CD8-positive, alpha-beta memory T cell (primary cell): ENCODE measurements at places on chromosomes 12 and 14.

DNA sequence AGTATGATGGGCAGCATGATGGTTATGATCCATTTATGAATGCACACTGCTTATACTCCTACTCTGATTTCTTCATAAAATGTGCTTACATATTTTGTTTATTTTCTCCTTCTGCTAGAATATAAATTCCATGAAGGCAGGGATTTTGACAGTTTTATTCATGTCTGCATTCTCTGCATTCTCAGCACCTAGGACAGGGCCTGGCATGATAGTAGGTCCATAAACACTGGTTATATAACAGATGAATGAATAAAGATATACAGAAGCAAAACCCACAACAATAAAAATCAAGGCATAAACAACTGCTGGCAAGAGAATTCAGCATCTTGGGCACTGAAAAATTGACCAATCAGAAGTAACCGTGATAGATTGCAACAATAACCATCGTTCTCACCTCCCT, 115.4 kb downstream of the WIF1 start:
- no peaks in the 10 kb centered on the region for H3K4me1 ChIP-seq
- H3K4me3 ChIP-seq: no peak overlapping the region
- no peak overlapping the region for H3K27ac ChIP-seq
- no peak for DNase-seq

GRCh38 chr14:93657875-93658274, 130.4 kb downstream of the PRIMA1 start:
- DNase-seq: no peak
- no peaks in the 10 kb centered on the region for H3K27me3 ChIP-seq
- no peak overlapping the region for H3K4me3 ChIP-seq
- H3K36me3 ChIP-seq: no peaks in the 10 kb centered on the region
- H3K4me1 ChIP-seq: no peaks in the 10 kb centered on the region

DNA sequence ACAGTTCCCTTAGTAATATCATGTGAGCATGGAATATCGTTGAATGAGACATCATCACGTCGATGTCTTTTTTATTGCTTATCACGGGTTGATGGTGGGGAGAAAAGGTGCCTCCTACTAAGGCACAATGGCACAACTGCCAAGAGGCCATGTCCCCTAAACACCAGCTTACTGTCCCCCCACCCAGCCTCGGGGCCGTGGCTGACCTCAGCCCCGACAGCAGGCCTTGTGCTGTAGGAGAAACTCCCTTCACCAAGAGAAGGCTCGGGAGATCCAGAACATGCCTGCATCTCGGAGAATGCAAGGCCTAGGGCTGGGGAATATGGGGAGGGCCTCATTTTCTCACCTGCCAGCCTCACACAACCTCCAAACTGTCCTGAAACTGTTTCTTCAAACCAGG, 22.8 kb downstream of the ZFP36L1 start:
- no peak overlapping the region for H3K27ac ChIP-seq
- no peaks in the 10 kb centered on the region for H3K27me3 ChIP-seq
- no peak overlapping the region for H3K4me3 ChIP-seq
- no peaks in the 10 kb centered on the region for H3K36me3 ChIP-seq
- H3K4me1 ChIP-seq: peaks cover 35% of the 10 kb centered on the region
- DNase-seq: no peak

DNA sequence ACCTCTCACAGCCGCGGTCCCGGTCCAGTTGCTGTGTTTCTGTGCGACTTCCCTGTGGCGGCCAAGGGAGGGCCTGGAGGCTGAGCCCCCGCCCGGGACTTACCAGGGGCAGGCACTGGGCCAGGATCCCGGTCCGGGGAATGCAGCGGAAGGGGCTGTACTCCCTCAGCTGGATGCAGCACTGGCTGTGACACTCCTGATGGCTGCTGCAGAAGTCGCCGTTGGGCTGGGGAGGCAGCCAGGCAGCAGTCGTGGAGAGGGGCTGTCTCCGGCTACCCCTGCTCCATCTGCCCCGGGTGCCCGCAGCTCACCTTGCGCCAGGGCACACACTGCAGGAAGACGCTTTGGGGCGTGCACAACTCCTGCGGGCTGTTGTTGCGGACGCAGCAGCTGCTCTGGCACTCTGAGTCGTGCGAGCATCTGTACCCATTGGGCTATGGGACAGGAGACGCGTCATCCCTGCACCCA, 6.2 kb downstream of the LRCOL1 start:
- peaks cover 5% of the 10 kb centered on the region for H3K27me3 ChIP-seq
- no peaks in the 10 kb centered on the region for H3K36me3 ChIP-seq
- DNase-seq: no peak
- peaks cover 4% of the 10 kb centered on the region for H3K4me1 ChIP-seq
- no peak overlapping the region for H3K4me3 ChIP-seq
- H3K27ac ChIP-seq: no peak overlapping the region

DNA sequence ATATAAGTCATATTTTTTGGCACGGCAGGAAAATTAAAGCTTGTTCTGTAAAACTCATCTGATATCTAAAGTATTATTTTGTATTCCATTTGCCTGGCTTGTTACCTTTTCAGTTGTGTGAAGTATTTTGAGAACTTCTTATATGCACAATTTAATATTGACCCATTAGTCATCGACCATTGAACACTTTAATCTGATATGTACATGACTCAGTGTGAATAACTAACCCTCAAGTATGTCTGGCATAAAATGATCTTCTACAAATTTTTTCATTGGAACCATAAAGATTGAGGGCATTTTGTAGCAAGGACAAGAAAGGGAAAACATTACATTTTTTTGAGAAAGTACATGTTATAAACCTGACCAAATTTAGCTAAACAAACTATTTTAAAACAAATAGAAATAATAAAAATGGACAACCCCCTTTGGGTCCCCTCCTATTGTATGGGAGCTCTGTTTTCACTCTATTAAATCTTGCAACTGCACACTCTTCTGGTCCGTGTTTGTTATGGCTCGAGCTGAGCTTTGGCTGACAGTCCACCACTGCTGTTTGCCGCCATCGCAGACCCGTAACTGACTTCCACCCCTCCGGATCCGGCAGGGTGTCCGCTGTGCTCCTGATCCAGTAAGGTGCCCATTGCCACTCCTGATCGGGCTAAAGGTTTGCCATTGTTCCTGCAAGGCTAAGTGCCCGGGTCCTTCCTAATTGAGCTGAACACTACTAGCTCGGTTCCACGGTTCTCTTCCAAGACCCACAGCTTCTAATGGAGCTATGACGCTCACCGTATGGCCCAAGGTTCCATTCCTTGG, 118.8 kb downstream of the SLC6A15 start:
- no peaks in the 10 kb centered on the region for H3K36me3 ChIP-seq
- no peaks in the 10 kb centered on the region for H3K4me1 ChIP-seq
- no peak overlapping the region for H3K4me3 ChIP-seq
- H3K27me3 ChIP-seq: no peaks in the 10 kb centered on the region
- H3K27ac ChIP-seq: no peak overlapping the region

DNA sequence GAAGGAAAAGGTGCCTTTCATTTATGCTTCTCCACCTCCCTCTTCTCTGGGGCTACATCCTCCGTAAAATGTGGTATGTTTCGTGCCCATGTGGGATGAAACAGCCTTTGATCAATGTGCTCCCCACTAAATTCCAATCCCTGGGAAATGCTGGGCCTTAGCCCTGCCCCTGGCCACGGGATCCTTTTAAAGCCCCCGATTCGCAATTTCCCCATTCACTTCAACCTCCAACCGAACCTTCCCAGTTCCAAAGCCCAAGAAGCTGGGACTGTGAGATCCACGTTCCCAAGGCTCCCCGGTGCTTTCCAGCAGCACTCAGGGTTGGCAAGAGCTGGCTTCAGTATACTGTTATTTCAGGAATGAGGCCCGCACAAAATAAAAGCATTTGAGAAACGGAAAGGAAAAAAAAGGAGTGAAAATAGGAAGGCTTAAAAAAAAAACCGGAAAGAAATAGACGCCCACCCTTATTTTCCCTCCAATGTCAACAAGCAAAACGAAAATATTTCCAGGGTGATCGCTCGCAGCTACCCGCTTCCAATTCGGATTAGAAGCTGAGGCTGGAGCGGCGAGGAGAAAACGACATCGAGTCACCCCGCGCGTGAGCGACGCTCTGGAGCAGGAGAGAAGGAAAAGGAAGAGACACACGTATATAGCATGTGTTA, 1.3 kb upstream of the FOXG1 start:
- no peak for DNase-seq
- no peak overlapping the region for H3K4me3 ChIP-seq
- peak overlapping the region; percentile 59 for H3K27ac ChIP-seq
- H3K4me1 ChIP-seq: no peaks in the 10 kb centered on the region
- H3K36me3 ChIP-seq: no peaks in the 10 kb centered on the region
- peaks cover 11% of the 10 kb centered on the region for H3K27me3 ChIP-seq

DNA sequence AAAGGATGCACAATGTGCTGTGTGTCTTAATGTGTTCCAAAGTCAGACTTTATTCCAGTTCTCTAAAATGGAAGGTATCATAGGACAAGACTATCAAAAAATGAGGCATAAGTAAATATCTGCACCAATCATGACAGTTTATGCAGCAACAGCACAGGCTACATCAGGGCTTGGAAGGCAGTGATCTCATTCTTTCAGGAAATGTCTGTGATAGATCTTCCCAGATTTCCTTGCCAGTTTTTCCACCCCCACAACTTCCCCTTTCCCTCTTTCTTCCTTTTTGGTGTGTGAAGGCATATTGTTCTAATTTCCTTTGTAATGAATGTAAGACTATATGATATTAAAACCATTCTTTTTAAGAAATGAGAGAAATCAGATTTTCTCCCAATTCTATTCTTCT, 326.7 kb downstream of the ATP23 start:
- no peaks in the 10 kb centered on the region for H3K4me1 ChIP-seq
- no peaks in the 10 kb centered on the region for H3K27me3 ChIP-seq
- no peaks in the 10 kb centered on the region for H3K36me3 ChIP-seq
- no peak for DNase-seq

DNA sequence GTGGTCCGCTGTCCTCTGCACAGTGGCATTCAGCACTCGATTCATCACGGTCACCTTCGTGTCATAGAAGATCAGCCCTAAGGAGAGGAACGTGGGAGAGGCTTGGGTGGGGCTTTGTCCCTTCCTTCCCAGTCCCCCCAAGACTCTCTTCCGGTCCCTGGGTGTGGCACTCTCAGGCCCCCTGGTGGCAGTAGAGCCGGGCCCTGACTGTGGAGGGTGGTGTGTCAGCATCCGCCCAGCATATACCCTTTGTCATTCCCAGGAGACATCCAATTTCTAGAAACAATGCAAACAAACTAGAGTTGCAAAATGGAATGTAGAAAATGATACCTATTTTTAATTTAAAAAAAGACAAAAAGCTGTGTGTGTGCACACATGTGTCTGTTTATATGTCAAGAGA, 45.0 kb downstream of the TRAFD1 start:
- peak; percentile 9 for DNase-seq
- H3K4me1 ChIP-seq: no peaks in the 10 kb centered on the region
- no peak overlapping the region for H3K27ac ChIP-seq
- H3K36me3 ChIP-seq: peaks cover 3% of the 10 kb centered on the region

DNA sequence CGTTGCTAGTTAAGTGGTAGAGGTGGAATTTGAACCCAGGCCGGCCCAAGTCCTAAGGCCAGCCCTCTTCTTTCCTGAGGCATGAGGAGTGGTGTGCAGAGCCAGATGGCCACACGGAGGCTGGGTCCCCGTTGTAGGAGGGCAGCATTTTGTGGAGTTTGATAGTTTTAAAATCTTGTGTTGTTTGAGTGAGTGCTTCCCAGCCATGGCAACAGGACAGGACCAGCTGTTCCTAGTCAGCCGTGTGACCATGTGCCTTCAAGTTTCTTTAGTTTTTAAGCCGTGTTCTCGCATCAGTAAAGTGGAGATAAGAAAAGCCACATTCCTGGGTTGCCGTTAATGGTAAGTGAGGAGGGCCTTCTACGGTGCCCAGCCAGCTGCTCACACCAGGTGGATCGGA, 44.4 kb downstream of the UBE3B start:
- H3K27me3 ChIP-seq: no peaks in the 10 kb centered on the region
- H3K4me1 ChIP-seq: no peaks in the 10 kb centered on the region
- H3K4me3 ChIP-seq: no peak overlapping the region
- H3K36me3 ChIP-seq: peaks cover 58% of the 10 kb centered on the region
- H3K27ac ChIP-seq: no peak overlapping the region

GRCh38 chr12:57027011-57027804, 10.9 kb upstream of the TAC3 start:
- peaks cover 46% of the 10 kb centered on the region for H3K4me1 ChIP-seq
- H3K27ac ChIP-seq: no peak overlapping the region
- no peaks in the 10 kb centered on the region for H3K27me3 ChIP-seq
- no peak for DNase-seq

- DNase-seq: no peak
- no peak overlapping the region for H3K4me3 ChIP-seq
- H3K27ac ChIP-seq: no peak overlapping the region
- no peaks in the 10 kb centered on the region for H3K4me1 ChIP-seq
- H3K36me3 ChIP-seq: no peaks in the 10 kb centered on the region
Measured at GRCh38 chr12:11497438-11497837, 102.1 kb upstream of the PRB2 start.

GRCh38 chr14:91743305-91743653, 11.4 kb upstream of the CATSPERB start:
- no peak overlapping the region for H3K4me3 ChIP-seq
- H3K27me3 ChIP-seq: no peaks in the 10 kb centered on the region

DNA sequence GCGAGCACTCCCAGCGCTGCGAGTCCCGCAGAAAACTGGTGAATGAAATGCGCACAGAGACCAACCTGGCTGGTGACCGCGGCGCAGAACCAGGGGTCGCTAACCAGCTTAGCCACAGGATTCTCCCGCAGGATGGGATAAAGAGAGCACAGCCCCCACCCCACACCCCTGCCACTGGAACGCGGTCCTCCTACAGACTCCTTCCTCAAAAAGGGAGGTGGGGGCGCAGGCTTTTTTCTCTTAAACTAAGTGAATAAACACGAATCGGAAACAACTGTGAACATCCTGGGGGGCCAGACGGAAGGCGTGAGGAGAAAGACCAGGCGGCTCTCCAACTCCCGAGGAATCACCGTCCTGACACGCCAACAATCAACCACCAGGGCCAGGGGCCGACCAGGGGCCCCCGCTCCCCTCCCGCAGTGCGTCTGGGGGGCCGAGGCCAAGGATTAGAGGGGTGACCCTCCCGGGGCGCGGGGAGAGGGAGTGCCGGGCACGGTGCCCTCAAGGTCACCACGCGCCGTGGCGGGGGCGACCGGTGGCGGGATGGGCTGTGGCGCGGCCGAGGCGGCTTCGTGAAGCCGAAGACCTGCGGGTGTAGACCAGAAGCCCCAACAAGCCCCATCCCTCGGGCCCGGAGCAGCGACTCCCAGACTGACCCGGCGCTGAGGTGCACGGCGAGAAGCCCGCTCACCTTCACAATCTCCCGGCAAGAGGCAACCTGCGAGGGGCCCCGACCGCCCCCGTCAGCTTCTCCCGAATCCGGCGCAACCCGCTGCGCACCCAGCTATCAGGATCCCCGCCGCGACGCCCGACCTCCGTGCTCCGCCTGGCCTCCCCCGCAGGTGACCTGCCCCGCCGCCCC, 704 bp downstream of the ATP2B1 start:
- H3K27me3 ChIP-seq: no peaks in the 10 kb centered on the region
- DNase-seq: peak; percentile 44
- peak overlapping the region; percentile 97 for H3K27ac ChIP-seq
- H3K4me1 ChIP-seq: peaks cover 42% of the 10 kb centered on the region

DNA sequence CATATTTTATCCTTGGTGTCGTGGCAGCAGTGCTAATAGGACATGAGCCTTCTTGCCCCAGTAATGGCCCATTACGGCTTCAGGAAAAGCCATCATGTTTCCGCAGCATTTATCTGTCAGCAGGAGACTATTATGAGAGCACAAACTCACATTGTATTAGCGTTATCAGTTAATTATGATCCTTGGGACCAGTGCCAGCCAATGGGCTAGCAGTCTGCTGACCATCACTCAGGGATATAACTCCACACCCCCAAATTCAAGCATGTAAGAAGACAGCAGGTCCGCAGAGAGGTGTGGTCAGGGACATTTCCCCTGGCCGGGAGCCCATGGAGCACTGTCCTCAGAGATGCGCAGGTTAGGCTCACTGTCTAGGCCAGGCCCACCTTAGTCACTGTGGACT, 4.9 kb upstream of the ESRRB start:
- DNase-seq: no peak
- no peaks in the 10 kb centered on the region for H3K27me3 ChIP-seq
- no peak overlapping the region for H3K4me3 ChIP-seq
- H3K36me3 ChIP-seq: no peaks in the 10 kb centered on the region
- H3K27ac ChIP-seq: no peak overlapping the region
